ENCODE measurements at places on chromosomes 7 and 10.

DNA sequence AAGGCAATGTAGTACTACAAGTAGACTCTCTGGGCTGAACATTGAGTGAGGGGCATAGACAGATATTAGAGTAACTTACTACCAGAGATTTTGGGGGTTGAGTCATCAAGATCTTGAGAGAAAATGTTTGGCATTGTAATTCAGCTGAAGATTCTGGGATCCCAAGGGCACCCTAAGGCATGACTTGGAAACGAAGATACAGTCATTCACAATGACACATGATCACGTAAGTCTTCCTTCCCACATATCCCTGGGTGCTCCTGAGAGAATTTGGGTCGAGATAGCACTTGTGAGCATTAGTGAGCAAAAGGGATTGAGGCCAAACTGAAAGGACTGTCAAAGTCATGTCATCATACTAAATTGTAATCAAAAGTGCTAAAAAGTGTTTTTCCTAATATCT, 192.5 kb upstream of the PCLO start:
- no peak for DNase-seq

GRCh38 chr7:12827219-12827821, 139.9 kb downstream of the ARL4A start:
- no peak for DNase-seq

DNA sequence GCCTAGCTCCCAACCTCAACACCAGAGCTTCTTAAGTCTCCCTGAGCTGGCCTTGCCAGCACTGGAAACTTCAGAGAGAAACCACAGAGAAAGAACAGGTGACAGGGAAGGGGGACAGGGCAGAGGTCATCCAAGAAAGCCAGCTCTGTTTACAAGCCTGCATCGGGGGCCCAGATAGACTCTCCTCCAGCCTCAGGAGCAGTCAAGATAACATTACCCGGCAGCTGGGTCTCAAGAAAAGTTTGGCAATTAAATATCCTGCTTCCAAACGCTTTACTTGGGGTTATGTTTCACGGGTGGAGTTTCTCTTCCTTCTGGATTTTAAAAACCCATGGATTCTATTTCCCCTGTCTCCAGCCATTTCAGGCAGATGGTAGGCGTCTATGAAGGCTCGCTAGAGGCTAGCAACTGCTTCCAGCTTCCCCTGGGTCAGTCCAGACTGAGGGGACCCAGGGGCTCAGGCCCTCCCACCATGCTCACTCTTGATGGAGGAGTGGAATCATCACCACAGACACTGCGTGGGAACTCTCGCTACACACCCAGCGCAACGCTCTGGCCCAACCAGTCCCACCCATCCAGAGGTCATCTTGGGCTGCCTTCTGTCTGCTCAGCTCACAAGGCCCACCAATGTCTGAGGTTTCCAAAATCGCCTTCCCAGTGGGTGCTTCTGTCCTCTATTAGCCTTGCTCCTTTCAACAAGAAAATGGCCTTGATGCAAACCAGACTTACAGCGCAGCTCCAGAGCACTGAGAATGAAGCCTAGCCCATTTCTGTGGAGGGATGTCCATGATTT, 48.8 kb downstream of the SH3PXD2A start:
- DNase-seq, result no peak

- DNase-seq, result no peak
These were observed 886.2 kb upstream of the GHITM start for GRCh38 chr10:83253011-83253671.

All from NCI-H510A treated with DMSO at 0.1 percent for 48 hours (cell line).